ENCODE measurements at places on chromosomes 16 and 17.

GRCh38 chr16:4401094-4401501 is 15.3 kb downstream of the CORO7 start:
- no peak for DNase-seq

DNA sequence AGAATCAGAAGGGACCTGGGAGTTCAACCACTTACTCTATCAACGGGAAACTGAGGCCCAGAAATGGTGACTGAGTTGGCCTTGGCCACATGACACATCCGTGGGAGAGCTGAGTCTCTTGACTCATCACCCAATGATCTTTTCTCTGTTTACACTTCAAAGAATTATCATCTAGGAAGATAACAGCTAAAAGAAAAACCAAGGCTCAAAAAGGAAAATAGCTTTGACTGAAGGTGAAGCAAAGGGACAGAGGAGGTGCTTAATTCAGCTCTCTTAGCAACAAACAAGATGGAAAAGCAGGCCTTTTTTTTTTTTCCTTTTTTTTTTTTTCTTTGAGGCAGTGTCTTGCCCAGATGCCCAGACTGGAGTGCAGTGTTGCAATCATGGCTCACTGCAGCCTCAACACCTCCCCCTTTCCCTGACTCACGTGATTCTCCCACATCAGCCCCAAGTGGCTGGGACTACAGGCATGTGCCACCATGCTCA is 16.7 kb downstream of the ERCC4 start:
- DNase-seq, result no peak

GRCh38 chr16:66988197-66988788 is at the start of gene CES4A:
TSS of gene CES4A (plus strand) at chr16:66988589. CDS start at chr16:66988773, 184 bp downstream.
- no peak for DNase-seq

DNA sequence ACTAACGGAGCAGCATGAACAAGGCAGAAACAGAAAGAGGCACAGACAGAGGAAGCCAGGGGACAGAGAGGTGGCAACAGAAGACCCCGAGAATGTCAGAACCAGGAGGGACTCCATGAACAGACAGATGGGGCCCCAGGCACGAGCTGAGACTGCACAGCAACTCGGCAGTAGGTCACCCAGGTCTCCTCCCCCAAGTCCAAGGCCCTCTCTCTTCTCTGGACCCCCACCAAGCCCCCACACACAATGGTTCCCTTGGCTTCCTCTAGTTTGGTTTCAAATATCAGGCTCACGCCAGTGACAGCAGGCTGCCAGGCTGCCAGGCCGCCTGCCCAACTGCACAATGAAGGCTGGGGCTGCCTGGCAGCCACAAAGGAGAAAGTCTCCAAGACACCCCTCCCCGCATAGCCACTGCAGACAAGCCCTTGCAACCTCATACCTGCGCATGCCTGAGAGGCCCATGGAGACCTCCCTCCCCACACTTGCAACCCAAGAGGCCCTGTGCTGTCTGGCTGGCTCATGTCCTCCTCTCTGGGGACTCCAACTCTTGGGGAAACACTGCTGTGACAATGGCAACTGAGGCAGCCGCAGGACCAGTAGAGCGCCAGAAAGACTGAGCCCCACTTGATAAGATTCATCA is 54.8 kb downstream of the PIMREG start:
- no peak for DNase-seq

DNA sequence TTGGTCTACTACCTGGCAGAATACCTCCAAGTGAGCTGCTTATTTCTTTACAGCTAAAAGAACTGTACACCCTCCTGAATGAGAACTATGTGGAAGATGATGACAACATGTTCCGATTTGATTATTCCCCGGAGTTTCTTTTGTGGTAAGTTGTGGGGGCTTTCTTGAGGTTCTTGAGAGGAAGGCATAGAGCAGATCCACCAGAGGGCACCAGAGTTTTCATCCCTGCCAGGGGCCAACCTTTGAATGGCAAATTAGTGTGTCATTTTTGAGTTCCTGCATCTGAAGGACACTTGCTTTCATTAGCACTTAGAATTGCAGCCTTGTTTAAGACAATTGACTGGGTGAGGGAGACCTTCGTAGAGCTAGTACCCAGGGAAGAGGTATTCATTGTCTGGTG is 35.0 kb downstream of the NMT1 start:
- peak; percentile 34 for DNase-seq

DNA sequence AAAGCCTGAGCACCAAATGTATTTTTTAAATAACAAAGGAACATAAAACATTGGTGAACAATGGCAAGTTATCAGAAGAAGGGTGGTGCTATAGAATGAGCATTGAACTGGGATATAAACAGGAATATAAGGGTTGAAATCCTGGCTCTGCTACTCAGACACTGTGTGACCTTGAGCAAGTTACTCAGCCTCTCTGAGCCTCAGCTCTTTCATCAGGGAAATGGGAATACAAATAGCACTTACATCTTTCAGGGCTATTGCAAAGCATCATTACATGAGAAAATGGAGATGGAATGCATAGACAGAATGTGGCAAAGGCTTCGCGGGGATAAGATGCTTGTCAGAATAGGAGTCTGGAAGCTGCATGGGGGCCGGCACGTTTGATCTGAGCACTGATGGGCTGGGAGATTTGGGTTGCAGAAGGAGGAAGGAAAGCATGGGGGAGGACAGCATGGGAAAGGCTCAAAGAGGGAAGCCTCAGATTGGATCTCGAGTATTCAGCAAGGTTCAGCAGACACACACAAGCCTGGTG is 4.8 kb upstream of the CDH5 start:
- no peak for DNase-seq

DNA sequence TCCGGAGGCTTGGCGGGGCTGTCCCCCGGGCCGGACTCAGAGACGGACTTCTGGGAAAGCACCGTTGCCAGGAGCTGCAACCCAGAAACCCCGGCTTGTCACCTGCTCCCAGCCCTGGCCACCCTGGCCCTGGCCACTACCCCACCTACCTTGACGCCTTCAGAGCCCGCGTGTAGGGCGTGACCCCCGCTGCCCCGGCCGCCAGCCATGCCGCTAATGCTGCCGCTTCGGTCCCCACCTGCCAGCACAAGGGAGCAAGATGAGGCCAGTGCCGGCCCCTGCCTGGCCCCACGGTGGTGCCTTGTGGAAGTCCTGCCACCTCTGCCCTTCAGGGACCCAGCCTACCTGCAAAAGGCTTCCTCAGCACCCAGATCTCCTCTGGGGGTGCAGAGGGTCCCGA is 11.4 kb downstream of the CASKIN1 start:
- DNase-seq, result no peak

DNA sequence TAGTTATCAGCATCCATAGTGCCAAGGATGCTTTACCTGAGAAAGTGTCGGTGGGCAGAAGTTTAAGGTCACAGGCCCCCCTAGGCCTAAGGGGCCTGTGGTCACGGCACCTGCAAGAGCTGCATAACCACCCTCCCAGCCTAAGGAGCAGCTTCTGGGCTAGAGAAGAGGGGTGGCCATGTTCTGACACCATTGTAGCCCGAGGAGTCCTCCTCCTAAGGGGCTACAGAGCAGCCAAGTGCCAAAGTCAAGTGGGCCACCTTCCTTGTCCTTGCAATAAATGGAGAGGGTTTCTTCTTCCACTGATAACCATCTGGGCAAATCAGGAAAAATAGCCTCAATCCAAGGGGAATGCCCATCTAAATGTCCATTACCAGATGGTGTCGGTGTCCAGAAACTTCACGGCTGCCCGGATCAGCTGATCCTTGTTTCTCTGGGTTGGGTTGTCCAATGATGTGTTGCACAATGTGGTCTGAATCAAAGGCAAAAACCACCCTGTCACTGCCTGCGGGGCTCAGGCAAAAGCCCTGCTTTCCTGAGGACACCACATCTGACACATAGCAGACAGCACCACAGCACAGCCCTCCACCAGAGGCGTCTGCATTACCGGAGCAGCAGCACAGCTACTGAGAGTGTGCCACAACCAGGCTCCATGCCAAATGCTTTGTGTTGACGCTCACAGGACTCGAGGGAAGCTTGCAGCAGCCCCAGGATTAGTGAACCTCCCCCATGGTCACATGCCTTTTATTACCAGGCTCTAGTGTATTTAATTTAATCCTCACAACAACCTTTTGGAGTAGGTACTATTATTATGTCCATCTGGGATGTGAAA is 12.8 kb downstream of the ATPAF2 start:
- DNase-seq, result no peak

DNA sequence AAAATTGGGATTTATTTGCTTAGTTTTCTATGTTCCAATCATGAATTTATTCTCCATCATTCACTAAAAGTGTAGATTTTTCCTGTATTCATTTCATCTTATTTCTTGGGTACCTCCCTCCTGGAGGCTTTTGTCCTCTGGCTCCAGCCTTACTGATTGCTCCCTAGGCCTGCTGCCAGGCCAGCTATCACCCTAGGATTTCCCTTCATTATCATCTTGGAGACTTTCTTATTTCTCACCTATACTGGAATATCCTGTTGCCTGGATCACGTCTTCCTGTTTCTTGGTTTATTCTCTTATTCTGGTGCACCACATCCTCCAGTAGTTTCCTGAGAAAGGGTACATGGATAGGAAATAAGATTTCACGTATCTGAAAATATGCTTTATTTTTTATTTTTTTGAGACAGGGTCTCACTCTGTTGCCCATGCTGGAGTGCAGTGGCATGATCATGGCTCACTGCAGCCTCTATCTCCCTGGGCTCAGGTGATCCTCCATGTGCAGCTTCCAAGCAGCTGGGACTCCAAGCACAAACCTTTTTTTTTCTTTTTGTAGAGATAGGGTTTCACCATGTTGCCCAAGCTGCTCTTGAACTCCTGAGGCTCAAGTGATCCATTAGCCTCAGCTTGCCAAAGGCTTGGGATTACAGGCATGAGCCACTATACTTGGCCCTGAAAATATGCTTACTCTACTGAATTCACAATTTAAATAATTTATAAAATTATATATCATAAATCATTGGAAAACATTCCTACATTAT is 13.3 kb upstream of the KPNB1 start:
- DNase-seq, result no peak

DNA sequence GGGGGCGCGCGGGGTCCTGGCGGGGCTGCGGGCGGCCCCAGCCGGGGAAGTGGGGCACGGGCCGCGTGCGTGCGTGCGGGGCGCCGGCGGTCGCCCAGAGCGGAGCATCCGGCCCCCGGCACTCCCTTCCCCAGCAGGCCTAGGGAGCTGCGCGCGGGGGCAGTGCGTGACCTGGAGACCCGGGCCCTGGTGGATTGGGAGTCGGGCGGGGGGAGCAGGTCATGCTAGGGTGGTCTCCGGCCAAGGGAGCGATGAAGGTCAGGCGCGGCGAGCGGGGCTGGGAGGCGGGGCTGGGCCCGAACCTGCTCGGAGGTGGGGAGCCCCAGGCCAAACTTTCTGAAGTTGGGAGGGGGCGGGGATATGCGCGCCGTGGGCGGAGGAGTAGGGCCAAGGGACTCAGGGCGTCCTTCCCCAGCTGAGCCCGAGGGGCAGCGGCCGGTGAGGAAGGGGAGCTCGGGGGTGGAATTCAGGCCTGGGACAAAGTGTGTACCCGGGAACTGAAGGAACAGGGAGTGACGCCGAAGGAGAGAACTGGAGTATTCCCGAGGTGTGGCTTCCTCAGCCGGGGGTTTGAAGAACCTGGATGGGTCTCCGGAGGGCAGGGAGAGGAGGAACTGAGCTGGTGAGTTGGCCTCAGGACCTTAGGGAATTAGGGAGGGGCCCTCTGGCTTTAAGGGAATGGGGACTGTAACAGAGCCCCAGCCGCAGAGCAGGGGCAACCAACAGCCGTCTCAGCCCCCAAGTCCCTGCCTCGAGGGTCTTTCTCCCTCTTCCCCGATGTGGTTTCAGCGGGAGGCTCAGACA is 589 bp downstream of the XYLT2 start:
- DNase-seq, result peak; percentile 41

DNA sequence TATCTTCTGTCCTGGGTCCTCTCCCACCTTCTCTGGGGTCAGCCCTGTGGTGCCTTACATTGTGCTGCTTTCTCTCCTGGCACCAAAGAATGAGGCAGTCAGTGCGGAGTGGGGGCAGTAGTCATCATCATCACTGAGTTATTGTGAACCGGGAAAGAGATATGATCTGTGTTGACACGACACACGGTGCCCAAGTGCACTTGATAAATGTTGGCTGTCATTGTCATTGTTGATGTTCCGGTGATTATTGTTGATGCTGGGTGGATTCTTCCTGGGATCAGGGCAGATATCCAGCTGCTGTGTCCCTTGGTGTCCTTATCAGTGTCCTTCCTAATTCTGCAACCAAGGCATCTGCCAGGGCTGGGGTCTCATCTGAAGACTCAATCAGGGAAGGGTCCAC is 121.7 kb downstream of the ABCC6 start:
- no peak for DNase-seq

DNA sequence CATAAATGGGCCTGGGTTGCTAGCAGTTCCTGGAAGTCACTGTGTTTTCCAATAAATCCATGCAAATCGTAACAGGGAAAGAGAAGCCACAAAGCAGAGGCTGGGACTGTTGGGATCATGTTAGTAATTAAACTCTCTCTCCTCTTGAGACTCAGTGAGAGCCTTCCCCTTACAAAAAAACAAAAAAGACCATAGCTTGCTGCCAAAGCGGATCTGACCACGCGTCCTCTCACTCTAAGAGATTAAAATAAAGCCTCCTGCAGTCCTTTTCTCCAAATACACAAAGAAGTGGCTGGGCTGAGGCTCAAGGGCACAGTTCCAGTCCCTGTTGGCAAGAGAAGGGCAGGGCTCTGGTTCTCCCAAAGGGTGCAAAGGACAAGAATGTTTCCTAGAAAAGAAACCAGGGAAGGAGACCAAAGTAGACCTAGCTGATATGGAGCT is 38.5 kb downstream of the PIGL start:
- no peak for DNase-seq

DNA sequence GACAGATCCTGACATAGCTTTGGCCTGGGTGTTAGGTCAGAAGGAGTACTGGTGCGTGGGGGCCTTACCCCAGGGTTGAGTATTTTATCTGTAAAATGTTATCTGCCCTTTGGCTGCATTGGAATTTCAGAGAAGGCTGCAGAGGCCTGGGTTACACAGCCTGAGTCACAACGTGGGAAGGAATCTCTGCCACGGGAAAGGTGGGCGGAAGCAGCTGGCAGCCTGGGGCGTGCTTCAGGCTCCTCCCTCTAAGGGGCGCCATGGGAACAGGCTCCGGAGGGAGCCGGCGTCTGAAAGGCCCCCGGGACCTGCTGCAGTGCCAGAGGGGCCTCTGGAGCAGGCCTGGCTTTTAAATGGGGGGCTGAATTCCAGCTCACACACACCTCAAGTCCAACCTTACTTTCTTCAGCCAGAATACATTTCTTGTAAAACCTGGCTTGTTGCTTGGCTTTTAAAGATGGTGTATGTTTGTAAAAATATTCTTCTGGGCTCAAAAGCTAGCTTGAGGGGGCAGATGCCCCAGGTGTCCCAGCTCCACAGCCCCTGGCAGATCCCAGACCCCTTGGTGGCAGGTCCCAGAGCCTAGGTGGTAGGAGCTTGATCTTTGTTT is 142.2 kb downstream of the RAB11FIP4 start:
- DNase-seq, result peak; percentile 43
